Right cardiac atrium (tissue), 5 donors: ENCODE measurements at places on chromosomes 16 and 17. TPM values are rescaled to one million over a fixed set of nuclear protein-coding genes. Genes with fewer than 3 reads are reported as not detected.

Gene SLC12A3
- total RNA-seq: not detected

Gene KRT40
- total RNA-seq: not detected

Gene ZFPM1
- 8.1 TPM for total RNA-seq

DNA sequence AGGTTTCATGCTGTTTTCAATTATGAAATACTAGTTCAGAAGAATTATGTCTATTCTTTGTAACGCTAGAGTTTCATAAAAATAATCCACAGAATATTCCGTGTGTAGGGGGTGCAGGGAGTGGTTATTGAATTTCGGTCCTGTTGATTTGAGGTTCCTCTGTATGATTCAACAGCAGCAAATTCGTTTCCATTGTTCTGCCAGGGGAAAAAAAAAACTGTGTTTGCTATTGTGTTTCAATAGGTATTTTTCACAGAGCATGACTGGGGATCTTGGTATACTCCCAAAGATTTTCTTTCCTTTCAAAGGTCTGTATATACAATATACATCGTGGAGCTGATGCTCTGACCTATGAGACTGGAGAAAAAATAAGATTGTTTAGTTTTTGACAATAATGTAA is 15.8 kb downstream of the SHISA9 start:
- no peak for DNase-seq

- no peak for DNase-seq
These were observed 34.1 kb downstream of the NME2 start for GRCh38 chr17:51200295-51200694.

DNA sequence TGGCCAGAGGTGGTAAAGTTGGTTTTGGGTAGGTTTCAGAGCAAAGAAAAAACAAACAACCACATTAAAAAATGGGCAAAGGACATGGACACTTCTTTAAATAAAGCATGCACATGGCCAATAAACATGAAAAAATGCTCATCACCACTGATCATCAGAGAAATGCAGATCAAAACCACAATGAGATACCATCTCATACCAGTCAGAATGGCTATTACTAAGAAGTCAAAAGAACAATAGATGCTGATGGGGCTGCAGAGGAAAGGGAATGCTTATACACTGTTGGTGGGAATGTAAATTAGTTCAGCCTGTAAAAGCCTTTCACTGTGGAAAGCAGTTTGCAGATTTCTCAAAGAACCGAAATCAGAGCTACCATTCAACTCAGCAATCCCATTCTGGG is 598.4 kb upstream of the SOX9 start:
- no peak for DNase-seq

DNA sequence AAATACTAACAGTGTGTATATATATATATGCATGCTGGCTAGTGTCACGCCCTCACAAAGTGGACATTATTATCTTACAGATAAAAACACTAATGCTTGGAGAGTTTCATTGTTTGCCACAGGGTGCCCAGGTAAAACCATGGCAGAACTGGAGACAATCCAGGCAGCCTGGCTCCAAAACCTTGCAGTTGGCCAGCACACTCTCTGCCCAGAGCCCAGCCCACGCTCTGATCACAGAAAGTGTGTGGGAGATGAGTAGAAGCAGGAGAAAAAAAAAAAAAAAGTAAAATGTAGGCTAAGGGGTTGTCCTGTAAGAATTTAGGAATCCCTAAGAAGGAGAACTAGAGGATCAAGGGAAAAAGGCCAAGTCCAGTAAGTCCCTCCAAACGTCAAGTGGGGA is 538.0 kb downstream of the CDH13 start:
- no peak for DNase-seq

- no peak for DNase-seq
These were observed 26.9 kb downstream of the IRX5 start for GRCh38 chr16:54957403-54958166.

- no peak for DNase-seq
These were observed 132.8 kb downstream of the SEC14L1 start for GRCh38 chr17:77273397-77274085.

DNA sequence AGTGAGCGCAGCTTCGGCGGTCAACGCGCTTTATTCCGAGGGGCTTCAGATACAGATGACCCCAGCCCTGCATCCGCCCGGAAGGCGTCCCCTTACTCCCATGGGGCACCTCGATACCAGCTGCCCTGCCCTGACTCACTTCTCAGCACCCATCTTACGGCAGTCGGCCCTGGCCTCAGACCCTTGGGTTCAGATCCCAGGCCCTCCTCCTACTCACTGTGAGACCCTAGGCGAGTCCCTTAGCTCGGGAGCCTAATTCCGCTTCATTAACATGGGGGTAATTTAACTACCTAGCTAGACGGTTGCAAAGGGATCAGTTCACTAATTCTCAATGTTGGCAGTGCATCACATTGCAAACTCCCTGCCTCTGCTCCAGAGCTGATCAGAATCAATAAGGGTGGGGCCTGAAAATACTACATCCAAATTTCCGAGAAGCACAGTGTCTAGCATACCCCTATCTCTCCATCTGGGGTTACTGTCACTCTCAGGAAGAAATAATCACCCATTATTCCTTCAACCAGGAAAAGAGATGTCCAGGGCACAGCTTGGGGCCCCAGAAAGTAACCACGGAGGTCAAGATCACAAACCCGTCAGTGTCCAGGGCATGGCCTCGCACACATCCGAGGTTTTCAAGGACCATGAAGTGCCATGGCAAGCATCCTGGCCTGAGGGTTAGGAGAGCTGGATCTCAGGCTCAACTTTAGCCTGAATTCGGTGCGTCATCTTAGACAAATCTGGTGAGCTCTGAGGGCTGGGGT is 415 bp upstream of the FLOT2 start:
- DNase-seq: no peak

DNA sequence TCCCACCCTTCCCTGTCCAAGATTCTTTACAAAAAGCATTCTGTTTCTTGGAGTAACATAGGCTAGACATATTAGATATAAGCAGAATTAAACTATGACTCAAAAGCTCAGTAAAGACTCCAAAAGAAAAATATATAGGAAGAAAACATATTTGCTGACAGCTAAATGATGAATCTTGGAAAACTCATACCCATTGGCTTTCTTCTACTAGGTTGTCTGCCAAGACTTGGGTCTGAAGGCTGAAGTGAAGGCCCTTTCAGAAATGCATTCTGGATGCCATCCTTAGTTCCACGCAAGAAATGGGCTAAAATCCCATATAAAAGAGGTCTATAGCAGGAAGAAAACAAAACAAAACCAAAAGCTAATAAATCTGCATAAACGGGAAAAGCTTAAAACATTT is 15.1 kb downstream of the CEP20 start:
- DNase-seq: no peak
